ENCODE measurements at places on chromosomes 4 and X.
A peak's percentile ranks its signal among the peaks of the same experiment; 100 is the strongest.

- DNase-seq: peak; percentile 22
Observed at GRCh38 chr4:113153529-113154101, 104.2 kb downstream of the ANK2 start.

GRCh38 chr4:74855879-74856278 lies 61.6 kb upstream of the BTC start:
- DNase-seq: no peak

DNA sequence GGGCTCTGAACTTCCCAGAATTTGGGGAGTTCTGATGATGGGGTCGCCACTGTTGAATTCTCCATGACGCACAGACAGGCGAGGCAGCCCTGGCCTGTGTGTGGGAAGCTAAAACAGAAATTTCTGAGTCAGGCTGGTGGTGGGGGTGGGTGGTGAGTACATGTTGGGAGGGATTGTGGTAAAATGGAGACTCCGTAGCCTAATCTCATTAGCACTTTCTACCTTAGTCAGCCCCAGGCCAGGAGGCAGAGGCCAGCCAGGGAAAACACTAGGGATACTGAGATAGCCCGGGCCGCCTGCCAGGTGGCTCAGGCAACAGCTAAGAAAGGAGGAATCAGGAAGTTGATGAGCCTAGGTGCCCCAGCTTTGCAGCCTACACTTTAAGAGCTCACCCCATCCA lies 39.3 kb upstream of the NHSL2 start:
- DNase-seq: no peak

DNA sequence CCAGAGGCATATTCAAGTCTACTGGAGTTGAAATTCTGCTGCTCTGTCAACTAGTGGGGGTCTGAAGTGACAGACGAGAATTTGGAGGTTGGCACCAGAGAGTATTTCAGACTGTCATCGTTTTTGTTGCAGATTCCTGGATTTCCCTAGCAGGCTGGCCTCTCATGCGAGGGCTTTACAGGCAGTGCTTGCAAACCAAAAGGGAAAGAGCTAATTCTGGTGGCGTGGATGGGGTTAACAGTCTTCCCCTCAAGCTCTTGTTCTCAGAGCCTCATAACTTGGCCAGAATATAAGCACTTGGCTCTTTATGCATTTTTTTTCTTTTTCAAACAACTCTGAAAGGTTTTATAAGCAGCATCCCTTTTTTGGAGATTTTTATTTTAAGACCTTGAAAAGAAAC lies at the start of gene SPARCL1:
Gene SPARCL1, minus strand, starts transcription at position 190 of the 400 bp plus-strand sequence. CDS start 29,802 bp downstream, outside the sequence.
- DNase-seq: no peak

- no peak for DNase-seq
Observed at GRCh38 chr4:30630431-30630830, 89.7 kb upstream of the PCDH7 start.

- no peak for DNase-seq
Observed at GRCh38 chr4:6354119-6354518, 84.5 kb downstream of the WFS1 start.

DNA sequence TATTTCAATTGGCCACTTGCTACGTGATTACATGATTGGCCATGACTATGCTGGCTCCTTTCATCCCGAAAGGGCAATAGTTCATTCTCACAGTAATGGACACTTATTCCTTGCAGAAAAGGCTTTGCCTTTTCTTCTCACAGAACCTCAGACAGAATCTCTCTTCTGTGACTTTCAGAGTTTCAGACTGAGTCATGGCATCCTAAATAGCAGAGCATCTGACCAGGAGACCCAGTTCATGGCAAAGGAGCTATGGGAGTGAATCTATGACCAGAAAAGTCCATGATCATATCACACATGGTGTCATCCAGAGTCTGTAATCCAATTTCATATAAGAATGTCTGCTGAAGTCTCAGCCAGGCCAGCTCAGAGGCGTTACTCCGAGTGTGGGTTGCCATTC lies 263.3 kb upstream of the CLNK start:
- no peak for DNase-seq

GRCh38 chrX:100647095-100647494 lies 3.1 kb downstream of the SRPX2 start:
- DNase-seq: peak; percentile 41

GRCh38 chrX:21699136-21699535 lies 41.0 kb upstream of the KLHL34 start:
- DNase-seq: no peak

GRCh38 chr4:126604268-126604867 lies 1028.4 kb upstream of the INTU start:
- DNase-seq: peak; percentile 77

- DNase-seq: no peak
Observed at GRCh38 chrX:134975516-134975915, 15.3 kb upstream of the SMIM10 start.

DNA sequence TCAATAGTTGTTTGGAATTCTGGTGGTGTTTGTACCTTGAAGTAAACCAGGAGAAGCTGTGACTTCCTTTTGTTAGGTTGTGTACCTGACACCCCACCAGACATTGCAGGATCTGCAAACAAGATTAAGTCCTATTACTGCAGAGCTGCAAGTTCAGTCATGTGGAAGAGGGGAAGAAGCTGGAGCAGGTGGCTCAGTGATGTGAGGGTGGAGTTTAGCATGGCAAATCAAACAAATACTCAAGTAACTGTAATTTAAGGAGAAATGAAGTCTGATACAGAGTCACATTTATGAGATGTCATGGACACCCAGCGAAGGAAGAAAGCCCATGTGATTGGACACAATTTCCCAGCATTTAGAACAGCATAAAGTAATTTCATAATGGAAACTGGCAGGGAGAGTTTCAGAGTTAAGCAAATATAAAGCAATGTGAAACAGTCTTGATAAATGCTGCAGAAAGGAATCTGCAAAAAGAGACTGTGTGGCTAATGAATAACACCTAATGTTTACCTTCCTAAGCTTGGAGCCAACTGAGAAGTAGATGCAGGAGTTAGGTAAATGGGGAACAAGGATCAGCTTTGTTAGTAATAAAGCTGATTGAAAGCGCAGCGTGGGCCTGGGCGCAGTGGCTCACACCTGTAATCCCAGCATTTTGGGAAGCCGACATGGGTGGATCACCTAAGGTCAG lies 249.1 kb downstream of the GBA3 start:
- DNase-seq: no peak

GRCh38 chr4:34323549-34324320 lies 1920.6 kb downstream of the ARAP2 start:
- peak; percentile 46 for DNase-seq

DNA sequence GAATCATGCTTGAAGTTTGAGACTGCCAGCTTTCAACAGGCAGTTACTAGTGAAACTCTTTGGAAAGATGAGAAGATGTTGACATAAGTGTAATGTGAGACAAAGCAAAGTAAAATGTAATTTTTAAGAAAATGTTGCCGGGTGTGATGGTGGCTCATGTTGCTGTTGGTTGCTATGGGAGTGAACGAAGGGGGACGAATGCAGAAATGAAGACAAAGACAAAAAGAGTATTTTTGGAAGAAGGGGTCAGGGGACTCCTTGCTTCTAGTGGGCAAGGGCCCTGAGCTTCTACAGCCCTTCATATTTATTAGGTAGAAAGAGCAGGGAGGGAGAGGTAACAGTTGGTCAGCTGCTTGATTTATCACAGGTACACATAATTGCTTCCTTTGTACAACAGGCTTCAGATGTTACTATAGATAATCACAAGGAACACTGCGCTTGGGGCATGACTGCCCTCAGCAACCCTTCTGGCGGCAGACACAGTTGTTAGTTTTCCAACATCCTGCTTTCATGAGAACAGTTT lies 11.9 kb upstream of the UGDH start:
- DNase-seq: no peak

DNA sequence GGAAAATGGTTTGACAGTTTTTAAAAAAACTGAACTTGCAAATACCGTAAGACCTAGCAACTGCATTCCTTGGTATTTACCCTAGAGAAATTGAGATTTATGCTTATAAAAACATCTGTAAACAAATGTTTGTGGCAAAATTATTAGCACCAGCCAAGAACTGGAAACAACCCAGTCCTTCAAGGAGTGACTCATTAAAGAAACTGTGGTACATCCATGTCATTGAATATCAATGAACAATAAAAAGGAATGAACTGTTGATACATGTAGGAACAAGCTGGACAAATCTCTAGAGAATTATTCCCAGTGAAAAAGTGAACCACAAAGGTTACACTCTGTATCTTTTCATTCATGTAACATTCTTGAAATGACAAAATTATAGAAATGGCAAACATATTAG lies 240.2 kb upstream of the ADAMTS3 start:
- DNase-seq: no peak

DNA sequence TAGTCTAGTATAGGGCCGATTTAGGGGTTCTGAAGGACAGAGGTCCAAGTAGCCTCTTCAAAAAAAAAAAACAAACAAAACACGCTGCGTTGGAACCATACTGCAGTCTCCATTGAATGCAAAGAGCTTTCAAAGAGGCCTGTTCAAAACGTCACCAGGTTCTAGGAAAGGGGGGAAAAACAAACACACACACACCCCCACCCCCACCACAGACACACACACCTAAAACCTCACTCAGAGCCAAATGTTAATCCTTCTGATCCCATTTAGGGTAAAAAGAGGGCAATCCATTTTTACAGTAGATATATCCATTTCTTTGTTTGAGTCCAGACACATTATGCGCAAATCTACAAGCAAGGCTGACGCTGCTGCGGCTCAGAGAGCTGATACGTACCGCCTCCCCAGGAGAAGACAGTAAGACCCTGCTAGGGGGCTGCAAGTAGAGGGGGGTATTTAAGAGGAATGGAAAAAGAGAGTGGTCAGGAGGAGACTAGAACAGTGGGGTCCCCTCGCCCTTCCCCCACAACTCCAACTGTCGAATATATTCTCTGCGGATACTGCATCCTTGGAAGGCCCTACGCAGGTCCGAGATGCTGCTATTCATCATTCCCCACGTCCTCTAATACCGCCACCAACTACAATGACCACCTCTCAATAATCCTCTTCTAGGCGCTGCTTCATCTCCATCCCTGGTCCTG lies 1.3 kb downstream of the NKRF start:
- DNase-seq: no peak

DNA sequence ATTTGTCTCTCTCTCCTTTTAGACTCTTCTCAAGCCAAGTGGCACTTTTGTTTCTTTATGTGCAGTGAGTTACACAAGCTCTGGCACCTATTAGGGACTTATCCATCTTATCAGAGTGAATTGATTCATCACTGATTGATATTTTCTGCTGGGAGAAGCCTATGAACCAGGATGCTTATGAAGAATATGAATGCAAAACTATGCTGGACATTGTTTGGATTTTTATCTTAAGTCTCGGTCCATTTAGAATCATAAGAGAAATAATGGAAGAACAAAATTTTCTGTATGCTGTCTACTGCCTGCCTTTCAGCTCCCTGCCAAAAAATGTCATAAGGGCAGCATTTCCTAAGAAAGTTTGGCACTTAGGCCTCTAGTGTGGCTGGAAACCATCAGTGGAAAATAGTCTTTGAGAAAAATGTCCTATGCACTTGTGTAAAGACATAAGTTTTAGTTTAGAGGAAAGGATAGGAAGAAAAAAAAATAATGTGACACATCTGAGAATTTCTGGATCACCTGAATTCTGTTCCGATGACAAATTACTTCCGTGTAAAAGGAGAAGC lies 365.7 kb upstream of the MAD2L1 start:
- no peak for DNase-seq

DNA sequence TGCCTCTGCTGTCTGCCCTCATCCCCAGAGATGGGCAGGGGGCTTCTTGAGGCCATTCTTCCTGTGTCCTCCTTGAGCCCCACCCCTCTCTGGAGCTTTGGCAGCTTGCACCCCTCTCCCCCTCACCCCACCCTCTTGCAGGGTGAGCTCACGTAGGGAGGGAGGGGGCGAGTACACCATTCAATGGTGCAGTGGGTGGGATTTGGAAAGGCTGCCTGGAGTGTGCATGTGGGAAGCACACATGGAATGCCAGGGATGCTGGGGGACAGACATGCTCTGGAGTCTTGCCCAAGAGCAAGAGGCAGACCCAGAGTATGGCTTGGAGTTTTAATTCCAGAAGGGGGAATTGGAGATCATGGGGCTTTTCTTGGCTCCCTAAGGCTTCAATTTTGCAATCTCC lies 5.6 kb downstream of the PAK3 start:
- DNase-seq: no peak

DNA sequence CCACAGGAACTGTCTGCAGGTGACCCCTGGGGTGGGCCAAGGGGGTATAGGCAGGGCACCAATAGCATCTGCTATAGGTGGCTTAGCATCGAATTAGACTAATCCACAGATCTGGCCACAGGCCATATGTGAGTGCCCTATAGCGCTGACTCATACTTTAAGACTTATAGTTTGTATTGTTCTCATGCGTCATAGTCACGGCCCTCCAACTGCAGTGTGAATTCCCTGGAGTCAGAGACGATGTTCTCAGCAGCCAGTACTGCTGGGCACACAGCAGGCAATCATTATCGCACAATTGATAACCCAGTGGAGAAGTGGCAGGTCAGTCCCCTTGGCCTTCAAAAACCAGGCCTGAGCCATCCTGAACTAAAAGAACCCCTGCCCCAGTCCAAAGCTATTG lies 58.1 kb downstream of the ADGRG2 start:
- no peak for DNase-seq

GRCh38 chr4:168741281-168742173 lies 244.7 kb downstream of the PALLD start:
- no peak for DNase-seq

DNA sequence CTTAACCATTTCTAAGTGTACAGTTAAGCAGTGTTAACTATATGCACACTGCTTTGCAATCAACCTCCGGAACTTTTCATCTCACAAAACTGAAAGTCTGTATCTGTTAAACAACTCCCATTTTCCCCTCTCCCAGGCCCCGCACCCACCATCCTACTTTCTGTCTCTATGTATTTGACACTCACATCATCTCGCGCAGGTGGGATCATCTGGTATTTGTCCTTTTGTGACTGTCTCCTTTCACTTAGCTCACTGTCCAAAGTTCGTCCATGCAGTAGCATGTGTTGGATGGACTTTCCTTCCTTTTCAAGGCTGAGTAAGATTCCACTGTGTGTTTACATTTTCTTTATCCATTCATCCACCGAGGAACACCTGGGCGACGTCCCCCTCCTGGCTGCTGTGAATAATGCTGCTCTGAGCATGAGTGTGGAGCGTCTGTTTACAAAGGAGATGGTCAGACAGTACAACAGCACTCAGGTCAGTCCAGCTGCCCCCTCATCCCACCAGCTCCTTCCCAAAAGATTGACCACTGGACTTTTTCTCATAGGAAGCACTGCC lies 39.8 kb downstream of the DCTD start:
- no peak for DNase-seq

DNA sequence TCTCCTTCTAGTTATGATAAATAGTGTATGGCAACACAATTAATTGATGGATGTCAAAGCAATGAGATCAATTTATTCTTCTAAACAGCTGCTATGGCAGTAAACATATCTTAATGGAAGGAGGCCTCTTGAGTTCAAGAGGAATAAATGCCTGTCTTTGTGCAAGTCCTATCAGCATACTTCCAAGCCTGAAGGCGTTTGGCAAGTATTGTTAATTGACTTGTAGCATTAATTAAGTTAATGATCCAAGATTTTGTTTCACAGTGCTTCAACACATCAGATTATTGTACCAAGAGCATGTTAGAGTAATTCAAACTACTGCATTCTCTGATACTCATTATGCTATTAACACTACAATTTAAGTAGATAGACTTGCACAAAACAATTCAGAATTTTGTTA lies 144.8 kb downstream of the FAT4 start:
- no peak for DNase-seq

- DNase-seq: no peak
Observed at GRCh38 chr4:4899202-4899925, 39.9 kb downstream of the MSX1 start.
